ENCODE measurements at places on chromosomes 6 and 20.
A peak's percentile ranks its signal among the peaks of the same experiment; 100 is the strongest.

- DNase-seq = peak; percentile 64
These were observed 21.8 kb downstream of the FAM209B start for GRCh38 chr20:56554869-56555268.

- no peak for DNase-seq
These were observed 115.8 kb downstream of the MRPL14 start for GRCh38 chr6:44011350-44011920.

GRCh38 chr20:56359212-56360132, 698 bp downstream of the FAM210B start:
- no peak for DNase-seq

GRCh38 chr6:48447251-48447650, 336.3 kb upstream of the PTCHD4 start:
- DNase-seq = no peak

DNA sequence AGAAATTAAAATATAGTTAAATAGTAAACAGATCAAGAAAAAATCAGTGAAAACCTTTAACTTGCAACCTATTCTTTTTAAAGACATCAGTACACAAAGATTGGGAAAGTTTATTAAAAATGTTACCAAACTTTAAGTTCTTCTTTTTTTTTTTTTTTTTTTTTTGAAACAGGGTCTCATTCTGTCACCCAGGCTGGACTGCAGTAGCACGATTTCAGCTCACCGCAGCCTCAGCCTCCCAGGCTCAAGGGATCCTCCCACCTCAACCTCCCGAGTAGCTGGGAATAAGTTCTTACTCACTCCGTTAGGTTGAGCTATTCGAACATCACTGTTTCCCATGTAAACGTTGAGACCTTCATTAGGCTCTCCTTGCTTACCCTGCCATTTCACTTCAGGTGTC, 5.6 kb downstream of the MAP3K5 start:
- DNase-seq = no peak

GRCh38 chr20:41139227-41140093, 2.1 kb downstream of the PLCG1 start:
- DNase-seq = no peak

- no peak for DNase-seq
These were observed 17.6 kb downstream of the NOL4L start for GRCh38 chr20:32567384-32568178.

Measured in GM13977 (cell line).